ENCODE measurements at places on chromosomes 7 and 10. TPM values are rescaled to one million over a fixed set of nuclear protein-coding genes. Genes with fewer than 3 reads are reported as not detected.

DNA sequence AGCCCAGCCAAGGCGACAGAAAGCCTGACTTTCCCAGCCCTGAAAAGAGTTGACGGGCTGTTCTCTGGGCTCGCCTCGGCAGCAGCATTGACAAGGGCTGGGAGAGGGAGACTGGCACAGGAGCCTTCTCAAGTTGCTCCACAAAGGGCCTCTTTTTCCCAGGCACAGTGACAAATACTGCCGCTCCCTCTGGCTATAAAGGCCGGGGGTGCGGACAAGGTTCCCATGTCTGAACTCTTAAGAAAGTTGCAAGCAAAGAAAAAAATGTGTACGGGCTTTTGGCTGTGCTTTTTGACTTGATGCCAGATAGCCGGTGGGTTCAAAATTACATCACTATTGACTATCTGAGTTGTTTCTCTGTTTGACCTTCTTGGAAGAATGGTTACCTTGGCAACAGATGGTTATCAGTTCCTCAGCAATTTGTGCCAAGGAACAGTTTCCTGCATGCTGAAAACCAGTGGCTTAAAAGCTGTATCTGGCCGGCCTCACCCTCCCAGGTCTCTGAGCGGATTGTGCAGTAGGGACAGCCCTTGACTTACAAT, 115.9 kb upstream of the EEPD1 start:
- DNase-seq, result peak; percentile 89

- DNase-seq, result no peak
These were observed 1.8 kb downstream of the KLLN start for GRCh38 chr10:87861566-87861952.

DNA sequence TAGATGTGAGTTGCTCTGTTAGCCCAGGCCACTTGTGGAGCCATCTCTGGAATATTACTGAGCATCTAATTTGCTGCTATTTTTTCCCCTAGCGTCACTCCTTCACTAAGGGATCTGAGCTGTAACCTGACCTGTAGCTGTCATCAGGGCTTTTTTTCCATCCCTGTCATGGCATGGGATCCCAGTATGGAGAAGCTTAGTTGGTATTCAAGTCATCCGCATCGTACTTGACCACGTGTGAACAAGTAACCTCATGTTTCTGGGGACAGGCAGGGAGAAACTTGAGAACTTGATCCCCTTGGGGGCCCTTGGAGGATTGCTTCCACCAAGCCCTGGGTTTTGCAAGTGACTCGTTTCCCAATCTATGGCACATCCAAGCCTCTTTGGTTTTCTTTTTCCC, 474.4 kb upstream of the GALNT17 start:
- DNase-seq, result no peak

DNA sequence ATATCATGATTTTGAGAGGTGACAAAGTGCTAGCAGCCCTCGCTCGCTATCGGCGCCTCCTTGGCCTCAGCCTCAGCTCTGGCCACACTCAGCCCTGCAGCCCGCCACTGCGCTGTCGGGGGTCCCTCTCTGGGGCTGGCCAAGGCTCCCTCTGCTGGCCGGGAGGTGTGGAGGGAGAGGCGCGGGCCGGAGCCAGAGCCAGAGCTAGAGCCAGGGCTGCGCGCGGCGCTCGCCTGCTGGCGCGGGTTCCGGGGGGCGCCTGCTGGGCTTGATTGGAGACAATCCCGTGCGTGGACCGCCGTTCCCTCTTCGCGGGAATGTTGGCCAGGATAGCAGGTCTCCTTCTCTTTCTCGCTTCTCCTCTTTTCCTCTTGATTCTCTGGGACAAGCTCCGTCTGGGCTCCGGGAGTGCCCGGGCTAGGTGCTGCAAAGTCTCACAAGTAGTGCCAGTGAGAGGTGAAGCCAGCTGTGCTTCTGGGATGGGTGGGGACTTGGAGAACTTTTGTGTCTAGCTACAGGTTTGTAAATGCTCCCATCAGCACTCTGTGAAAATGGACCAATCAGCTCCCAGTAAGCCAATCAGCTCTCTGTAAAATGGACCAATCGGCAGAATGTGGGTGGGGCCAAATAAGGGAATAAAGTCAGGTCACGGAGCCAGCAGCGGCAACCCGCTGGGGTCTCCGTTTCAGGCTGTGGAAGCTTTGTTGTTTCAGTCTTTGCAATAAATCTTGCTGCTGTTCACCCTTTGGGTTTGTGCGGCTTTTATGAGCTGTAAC, 43.4 kb upstream of the ELMO1 start:
- no peak for DNase-seq

- DNase-seq, result no peak
These were observed 44.0 kb downstream of the OAT start for GRCh38 chr10:124374535-124375352.

DNA sequence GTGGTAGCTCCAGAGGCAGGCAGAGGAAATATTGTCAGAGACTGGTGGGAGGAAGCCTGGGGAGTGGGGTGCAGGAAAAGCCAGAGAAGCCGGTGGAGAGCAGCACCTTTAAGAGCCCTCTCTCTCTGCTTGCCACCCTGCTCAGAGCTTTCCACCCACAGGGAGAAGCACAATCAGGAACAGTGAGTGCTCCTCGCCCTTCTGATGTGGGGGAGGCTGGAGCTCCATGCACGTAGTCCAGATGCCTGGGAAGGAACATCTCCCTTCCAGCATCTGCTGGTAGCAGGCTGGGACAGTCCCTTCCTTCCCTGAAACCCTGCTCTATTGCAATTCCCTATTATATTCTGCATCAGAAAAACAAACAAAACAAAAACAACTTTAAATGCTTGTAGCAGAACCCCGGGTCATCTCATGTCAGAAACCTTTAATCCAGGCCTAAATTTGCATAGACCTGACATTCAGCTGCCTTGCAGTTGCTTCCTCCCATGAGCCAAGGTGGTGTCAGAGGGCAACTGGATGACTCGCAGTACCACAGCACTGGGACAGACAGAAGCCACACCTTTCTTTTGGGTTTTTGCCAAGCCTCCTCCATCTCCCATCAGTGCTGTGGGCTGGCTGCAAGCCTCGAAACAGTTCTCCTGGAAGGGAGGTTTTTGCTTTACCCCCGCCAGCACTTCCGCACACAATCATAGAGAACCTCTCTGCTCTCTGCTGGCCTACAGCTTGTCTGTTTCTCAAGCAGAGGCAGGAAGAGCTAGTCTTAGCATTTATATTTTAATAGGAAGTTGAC, 13.1 kb downstream of the AVPI1 start:
- DNase-seq, result no peak

- DNase-seq, result no peak
These were observed 41.2 kb downstream of the PDZD8 start for GRCh38 chr10:117334066-117334465.

- peak; percentile 67 for DNase-seq
These were observed 59.2 kb upstream of the MYL10 start for GRCh38 chr7:101688183-101688831.

- DNase-seq, result no peak
These were observed 14.7 kb downstream of the MMS19 start for GRCh38 chr10:97483506-97483905.

DNA sequence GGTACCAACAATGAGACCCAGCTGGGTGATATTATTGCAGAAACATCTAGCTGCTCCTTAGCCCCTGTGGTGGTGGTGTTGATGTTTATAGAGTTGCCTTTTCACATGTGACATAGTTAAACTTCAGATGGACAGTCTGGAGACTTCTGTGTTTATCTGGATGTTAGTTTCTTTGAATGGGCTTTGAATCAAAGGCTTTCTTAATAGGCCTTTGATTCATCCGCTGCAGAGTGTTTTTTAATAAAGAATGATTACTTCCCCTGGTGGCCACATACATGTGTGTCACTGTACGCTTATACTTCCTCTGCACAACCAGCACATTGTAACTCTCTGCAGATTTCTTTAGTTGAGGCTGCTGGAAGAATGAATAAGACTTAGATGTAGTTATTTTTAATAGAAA, 221.0 kb downstream of the DYNC1I1 start:
- DNase-seq, result peak; percentile 84

- no peak for DNase-seq
These were observed 1.3 kb downstream of the HHEX start for GRCh38 chr10:92690915-92691590.

DNA sequence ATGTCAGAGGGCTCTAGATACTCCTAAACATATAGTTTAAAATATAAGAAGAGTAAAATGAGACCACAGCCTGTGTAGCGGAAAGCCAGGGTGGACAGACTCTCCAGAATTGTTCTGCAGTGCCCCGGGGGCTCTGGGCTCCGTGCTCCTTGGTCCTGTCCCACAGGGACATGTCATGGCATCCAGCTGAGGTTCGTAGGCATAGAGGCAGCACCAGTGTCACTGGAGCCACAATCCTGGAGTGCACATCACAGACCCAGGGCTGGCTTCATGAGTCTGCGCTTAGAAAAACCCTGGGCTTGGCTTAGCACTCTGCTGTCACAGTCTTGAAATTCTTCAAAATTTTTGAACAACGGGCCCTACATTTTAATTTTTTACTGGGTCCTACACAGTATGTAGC, 280.4 kb upstream of the ZNF32 start:
- DNase-seq, result no peak

GRCh38 chr10:130983749-130984148, 327.8 kb downstream of the TCERG1L start:
- no peak for DNase-seq

GRCh38 chr10:122050311-122050710, 61.3 kb downstream of the TACC2 start:
- DNase-seq, result no peak

DNA sequence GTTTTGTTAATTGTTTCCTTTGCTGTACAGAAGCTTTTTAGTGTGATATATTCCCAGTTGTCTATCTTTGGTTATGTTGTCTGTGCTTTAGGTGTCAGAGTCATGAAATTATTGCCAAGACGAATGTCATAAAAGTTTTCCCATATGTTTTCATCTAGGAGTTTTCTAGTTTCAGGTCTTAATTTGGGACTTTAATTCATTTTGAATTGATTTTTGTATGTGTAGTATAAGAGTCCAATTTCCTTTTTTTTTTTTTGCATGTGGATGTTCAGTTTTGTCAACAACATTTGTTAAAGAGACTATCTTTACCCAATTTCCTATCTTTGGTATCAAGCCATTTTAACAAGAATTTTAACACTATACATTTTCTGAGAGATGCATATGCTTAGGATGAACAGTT, 432.2 kb downstream of the CNTNAP2 start:
- no peak for DNase-seq

DNA sequence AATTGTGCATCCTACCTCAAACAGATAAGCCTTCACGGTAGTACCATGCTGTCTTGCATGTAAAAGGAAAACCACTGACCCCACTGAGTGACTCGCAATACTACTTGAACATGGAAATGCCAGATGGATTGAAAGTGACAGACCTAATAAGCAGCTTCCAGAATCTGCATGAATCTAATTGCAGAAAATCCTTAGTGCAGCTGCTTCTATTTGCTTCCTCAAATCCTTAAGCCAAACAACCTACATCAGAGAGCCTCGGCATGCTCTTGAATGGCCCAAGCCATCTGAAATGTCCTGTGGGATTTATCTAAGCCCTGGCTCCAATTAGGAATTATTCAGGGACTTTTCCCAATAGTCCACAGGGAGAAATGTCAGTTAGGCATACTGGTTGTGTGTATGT, 509.5 kb upstream of the CELF2 start:
- DNase-seq, result no peak

DNA sequence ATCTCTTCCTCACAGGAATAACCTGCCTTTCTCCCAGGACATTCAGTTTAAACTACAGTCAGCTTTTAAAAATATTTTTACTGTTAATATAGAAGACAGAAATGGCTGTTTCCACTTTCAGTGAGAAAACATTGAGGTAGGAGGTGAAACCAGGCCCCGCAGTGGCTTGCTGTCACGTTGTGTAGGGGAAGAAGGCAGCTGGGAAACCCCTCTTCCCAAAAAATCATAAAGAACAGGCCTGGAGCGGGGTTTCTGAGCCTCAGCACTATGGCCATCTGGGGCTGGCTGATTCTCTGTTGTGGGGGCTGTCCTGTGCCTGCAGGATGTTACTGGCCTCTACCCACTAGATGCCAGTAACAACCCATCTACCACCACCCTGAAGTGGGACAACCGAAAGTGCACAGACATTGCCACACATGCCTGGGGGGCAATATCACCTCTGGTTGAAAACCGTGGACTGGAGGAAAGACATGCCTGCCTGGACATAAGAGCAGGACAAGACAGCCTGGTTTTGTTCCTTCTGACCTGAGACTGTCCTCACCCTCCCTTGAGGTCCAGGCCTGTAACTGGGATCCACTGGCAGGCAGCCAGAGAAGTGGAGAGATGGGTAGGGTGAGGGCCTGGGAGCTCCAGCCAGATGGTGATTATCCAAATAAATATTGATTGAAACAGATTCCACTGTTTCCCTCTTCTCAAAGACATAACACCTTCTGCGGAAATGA, 43.9 kb downstream of the KCNH2 start:
- no peak for DNase-seq

GRCh38 chr7:44110719-44111635, 6.8 kb downstream of the AEBP1 start:
- DNase-seq, result no peak

DNA sequence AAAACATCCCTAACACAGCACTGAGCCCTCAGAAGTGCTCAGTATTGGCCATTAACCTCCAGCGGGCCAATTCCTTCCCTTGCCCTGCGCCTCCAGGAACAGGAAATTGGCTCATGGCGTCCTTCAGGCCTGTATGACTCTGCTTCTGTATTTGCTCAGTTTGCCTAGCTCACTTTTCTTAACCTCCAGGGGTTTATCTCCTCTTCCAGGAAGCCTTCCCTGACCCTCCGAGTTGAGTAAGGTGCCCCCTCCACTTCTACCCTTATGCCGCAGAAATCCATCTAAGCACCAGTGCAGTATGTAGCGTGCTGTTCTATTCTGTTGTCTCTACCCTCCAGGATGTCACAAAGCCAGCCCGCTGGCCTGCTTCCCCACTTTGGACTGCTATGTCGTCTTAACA, 1.1 kb upstream of the SFXN4 start:
- DNase-seq, result no peak

DNA sequence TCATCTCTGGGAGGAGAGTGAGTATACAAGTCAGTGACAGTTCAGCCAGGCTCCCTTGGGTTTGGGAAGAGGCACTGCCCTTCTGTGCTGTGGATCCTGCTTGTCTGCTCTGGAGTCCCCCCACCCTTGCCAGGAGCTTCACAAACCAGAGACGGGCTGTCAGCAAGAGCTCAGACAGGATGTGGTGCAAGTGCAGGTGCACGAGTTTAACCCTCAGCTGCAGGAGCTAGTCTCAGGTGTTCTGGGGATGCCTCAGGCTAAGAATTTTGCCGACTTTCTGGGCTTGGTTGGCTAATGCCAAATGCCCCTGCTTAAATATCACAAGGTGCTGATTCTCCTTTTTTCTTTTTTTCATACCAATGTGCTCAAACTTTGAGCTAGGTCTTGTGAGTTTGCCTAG, 22.3 kb downstream of the ZNF783 start:
- no peak for DNase-seq

TLX1 gene
- not detected for polyA plus RNA-seq

FKBP6 gene
- polyA plus RNA-seq, result 0.46 TPM

DPYSL4 gene
- 8.0 TPM for polyA plus RNA-seq

POLR2J2 gene
- 2.1 TPM for polyA plus RNA-seq

RADIL gene
- 8.8 TPM for polyA plus RNA-seq

SH2D4B gene
- 0.22 TPM for polyA plus RNA-seq

CALCR gene
- polyA plus RNA-seq, result not detected

GBX1 gene
- 0.14 TPM for polyA plus RNA-seq

HABP2 gene
- 1.3 TPM for polyA plus RNA-seq

Measured in right lung (tissue), 10 donors.